ENCODE measurements at places on chromosomes 3 and 15.

GRCh38 chr15:91331581-91331980, 231.5 kb downstream of the SV2B start:
- DNase-seq = no peak

- DNase-seq = peak; percentile 26
Observed at GRCh38 chr15:63490345-63491034, 13.9 kb upstream of the USP3 start.

GRCh38 chr3:192750201-192750600, 22.9 kb upstream of the FGF12 start:
- no peak for DNase-seq

- no peak for DNase-seq
Observed at GRCh38 chr3:14441920-14442300, 39.5 kb downstream of the SLC6A6 start.

DNA sequence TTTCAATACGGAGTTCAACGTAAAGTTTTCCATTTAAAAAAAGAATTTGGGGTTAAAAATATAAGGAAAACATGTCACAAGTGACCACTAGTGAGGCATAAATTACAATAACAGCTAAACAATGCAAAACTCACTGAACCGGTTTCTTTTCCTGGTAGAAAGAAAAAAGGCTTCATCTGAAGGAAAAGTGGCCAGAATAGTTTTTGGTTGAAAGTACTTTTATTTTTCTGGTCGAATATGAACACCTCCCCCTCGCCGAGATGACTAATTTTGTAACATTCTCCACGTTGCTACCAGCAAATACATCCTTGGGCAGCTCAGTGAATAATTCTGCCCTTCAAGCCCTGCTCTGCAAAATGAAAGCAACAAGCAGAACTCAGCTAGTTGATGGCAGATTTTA, 3.9 kb upstream of the SRGAP3 start:
- DNase-seq = no peak

GRCh38 chr15:64717130-64717529, 58.3 kb downstream of the RBPMS2 start:
- DNase-seq = no peak

DNA sequence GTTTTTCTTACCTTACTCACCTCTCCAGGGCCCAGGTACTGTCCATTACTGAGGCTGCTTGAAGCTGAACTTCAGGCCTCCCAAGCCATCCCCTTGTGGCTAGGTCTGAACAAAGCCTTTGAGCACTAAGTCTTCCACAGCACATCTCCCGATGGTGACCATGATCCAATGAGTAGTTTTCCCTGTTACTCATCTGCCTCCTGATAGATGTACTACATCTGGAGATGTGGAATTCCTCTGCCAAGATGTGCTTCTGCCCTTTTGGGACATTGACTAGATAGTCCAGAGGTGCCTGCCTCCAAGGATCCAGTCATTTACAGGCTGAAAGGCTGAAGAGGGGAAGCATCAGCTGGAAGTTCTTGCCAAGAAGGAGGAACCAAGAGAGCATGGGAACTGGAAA, 28.9 kb upstream of the SLC35G2 start:
- DNase-seq = no peak

DNA sequence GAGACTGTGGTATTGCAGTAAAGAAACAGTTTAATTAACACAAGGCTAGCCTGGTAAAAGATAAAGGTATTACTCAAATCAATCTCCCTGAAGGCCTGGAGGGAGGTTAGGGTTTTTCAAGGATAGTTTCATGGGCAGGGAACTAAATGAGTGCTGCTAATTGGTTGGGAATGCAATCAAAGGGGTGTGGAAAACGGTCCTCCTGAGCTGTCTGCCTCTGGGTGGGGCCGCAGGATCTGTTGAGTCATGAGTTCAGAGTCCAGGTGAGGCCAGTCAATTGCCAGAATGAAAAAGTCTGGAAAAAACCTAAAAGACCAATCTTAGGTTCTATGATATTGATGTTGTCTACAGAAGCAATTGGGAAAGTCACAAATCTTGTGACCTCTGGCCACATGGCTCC, 293.2 kb downstream of the MCTP2 start:
- no peak for DNase-seq

DNA sequence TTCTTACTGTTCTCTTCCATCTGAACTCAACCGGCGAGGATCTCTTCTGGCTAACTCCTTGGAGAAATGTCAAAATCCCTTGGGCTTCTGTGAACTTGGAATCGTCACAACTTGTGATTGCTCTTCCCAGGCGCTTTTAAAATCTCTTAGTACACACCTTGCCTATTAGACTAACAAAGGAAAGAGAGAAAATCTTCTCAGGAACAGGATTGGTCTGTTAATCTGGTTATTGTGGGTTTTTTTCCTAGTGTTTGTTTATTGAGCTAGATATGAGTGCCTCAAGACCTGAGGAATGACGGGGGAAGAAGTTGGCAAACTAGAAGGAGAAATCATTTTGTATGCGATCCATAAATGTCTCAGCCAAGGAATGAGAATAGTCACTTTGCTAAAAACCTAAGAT, at the start of gene ATP13A5:
TSS of gene ATP13A5 (minus strand) at position 48 of the 400 bp plus-strand sequence. CDS start at position 20, 28 bp downstream.
- DNase-seq = no peak

GRCh38 chr15:62240121-62241096, 75.3 kb upstream of the C2CD4B start:
- DNase-seq = no peak

Data from NCI-H2107 (cell line).